ENCODE measurements at places on chromosomes 2 and 18. TPM values are rescaled to one million over a fixed set of nuclear protein-coding genes. Genes with fewer than 3 reads are reported as not detected.

DNA sequence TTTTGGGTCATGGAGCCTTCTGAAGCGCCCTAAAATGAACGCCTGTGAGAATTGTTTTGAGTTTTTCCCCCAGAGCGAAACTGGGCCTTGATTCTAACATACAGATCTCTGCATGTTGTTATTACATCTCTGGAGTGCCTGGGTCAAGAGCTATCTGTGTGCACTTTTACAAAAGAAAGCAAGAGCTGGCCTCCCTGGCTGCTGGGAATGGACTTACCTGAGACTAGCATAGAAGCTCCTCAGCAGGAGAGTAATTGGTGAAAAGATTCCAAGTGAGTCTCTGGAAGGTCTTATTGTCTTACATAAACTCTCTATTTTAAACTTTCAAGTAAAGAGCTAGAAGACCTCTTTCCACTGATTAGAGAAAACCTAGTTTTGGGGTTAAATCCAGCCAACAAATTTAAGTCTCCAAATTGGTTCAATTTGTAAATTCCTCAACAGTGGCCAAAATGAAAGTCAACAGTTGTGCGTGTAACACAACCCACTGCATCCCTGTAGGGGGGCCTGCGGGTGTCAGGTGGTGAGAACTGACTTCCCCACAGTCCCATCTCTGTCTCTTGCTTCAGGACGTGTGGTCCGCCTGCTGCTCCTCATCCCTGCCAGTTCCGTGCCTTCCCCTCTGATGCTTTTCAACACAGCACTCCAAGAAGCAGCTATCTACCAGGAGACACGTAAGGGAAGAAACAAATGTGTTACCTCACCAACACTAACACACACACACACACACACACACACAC lies 206.1 kb downstream of the SH3BP4 start:
- peak; percentile 54 for DNase-seq
- peaks cover 4% of the 10 kb centered on the region for H3K4me1 ChIP-seq
- H3K4me3 ChIP-seq = no peak overlapping the region
- no peaks in the 10 kb centered on the region for H3K36me3 ChIP-seq

DNA sequence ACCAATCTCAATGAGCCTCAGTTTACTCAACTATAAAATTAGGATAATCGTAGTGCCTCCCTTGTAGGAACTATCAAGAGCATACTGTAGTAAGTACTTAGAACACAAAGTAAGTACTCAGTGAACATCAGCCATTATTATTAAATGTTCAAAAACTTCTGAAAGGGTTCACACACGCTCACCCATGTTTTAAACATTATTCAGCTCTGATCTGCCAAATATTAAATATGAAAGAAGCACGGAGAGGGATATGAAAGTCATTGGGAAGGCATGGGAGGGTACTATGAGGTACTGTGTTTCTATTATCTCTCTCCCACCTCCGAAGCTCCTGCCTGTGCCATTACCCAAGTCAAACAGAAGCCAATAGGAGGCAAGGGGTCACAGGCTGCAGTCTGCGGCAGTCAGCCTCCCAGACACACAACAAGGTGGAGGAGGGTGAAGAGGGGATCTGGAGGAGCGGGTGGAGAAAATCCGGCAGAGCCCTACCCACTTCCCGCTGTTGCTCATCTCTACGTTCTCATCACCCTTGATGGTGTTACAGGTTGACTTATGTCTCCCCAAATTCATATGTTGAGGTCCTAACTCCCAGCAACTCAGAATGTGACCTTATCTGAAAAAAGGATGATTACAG lies 2.0 kb upstream of the TBC1D8 start:
- H3K27ac ChIP-seq = no peak overlapping the region
- H3K4me1 ChIP-seq = peaks cover 30% of the 10 kb centered on the region

- H3K36me3 ChIP-seq = peaks cover 5% of the 10 kb centered on the region
- peaks cover 12% of the 10 kb centered on the region for H3K4me1 ChIP-seq
- peak overlapping the region; percentile 86 for H3K27ac ChIP-seq
- H3K27me3 ChIP-seq = no peaks in the 10 kb centered on the region
- DNase-seq = peak; percentile 80
- peak overlapping the region; percentile 66 for H3K4me3 ChIP-seq
These were observed 84.1 kb upstream of the POMC start for GRCh38 chr2:25252291-25253152.

DNA sequence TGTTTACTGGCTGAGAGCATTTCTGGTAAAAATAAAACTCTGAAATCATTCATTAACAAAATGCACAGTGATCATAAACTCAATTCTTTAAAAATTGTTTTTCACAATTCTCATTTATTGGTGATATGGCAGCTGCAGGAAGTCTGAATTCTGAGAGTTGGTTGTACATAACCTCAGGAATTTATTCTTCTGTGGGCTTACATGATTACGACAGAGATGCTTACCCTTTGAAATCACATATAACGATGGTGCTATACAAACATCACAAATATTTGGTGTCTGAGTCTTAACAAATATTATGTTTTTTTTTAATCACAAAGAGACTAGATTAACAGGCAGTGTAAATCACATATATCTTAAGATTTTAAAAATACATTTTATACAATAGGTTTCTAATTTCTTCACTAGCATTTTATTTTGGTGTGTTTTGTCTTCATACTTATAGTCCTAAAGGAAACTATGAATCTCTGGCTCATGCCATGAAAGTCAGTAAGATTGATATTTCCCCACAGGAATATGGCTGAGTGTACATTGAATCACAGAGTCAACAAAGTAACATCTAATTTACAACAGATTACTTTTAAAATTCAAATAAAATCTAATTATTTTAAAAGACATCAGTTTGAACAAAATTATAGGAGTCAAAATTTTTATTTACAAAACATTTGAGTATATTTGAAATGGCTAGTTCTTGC lies 318.8 kb upstream of the THUMPD2 start:
- H3K27me3 ChIP-seq = no peaks in the 10 kb centered on the region
- H3K27ac ChIP-seq = no peak overlapping the region
- H3K36me3 ChIP-seq = no peaks in the 10 kb centered on the region
- no peak overlapping the region for H3K4me3 ChIP-seq
- peaks cover 4% of the 10 kb centered on the region for H3K4me1 ChIP-seq

GRCh38 chr18:13762690-13763439 lies 36.4 kb downstream of the RNMT start:
- H3K4me1 ChIP-seq = no peaks in the 10 kb centered on the region
- no peak overlapping the region for H3K27ac ChIP-seq
- no peak for DNase-seq

DNA sequence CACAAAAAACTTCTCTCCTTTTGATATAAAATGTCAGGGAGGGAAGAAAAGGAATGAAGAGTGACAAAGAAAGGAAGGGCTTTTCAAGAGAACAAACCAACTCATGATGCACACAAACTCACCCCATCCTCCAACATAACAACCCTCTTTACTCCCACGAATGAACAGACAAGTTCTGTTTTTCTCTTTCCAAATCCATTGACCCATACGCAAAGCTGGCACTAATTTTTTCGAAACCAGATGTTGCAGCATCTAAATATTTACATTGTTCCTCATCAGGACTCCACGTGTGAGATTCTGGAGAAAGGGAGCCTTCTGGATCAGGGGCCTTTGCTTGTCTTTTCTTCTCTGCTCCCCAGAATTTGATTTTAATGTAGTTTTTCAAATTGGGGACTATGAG lies 143.3 kb upstream of the BCL2L11 start:
- no peaks in the 10 kb centered on the region for H3K36me3 ChIP-seq
- no peak overlapping the region for H3K4me3 ChIP-seq
- H3K27me3 ChIP-seq = no peaks in the 10 kb centered on the region
- H3K27ac ChIP-seq = peak overlapping the region; percentile 0
- H3K4me1 ChIP-seq = no peaks in the 10 kb centered on the region
- DNase-seq = no peak

DNA sequence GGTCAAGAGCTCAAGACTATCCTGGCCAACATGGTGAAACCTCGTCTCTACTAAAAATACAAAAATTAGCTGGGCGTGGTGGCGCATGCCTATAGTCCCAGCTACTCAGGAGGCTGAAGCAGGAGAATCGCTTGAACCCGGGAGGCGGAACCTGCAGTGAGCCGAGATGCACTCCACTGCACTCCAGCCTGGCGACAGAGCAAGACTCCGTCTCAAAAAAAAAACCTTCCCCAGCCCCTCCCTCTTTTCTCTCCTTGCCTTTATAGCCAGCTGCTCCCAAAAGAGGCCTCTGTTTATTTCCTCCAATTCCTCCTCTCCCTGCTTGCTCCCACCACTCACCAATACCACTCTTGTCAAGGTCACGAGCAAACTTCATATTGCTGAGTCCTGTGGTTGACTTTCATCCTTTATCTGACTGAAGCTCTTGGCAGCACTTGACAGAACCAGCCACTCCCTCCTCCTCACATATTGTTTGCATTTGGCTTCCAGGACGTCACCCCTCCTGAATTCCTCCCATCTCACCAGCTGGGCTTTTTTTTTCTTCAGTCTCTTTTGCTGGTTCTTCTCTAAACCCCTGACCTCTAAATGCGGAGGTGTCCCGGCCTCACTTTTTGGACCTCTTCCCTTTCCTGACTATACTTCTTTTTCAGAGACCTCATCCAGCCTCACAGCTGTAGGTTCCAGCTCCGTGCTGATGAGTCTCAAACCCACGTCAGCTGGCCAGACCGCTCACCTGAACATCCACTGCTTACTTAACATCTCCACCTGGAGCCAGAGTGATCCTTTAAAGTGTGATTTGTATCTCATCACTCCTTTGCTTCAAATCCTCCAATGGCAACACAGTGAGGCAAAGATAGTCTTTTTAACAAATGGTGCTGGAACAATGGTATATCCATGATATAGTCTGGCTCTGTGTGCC lies 84.6 kb upstream of the CAB39 start:
- no peak overlapping the region for H3K27ac ChIP-seq
- no peaks in the 10 kb centered on the region for H3K27me3 ChIP-seq
- peaks cover 8% of the 10 kb centered on the region for H3K4me1 ChIP-seq
- DNase-seq = peak; percentile 21

The STON1 gene
- 18.4 TPM for total RNA-seq

The DNER gene
- total RNA-seq = 0.42 TPM

DNA sequence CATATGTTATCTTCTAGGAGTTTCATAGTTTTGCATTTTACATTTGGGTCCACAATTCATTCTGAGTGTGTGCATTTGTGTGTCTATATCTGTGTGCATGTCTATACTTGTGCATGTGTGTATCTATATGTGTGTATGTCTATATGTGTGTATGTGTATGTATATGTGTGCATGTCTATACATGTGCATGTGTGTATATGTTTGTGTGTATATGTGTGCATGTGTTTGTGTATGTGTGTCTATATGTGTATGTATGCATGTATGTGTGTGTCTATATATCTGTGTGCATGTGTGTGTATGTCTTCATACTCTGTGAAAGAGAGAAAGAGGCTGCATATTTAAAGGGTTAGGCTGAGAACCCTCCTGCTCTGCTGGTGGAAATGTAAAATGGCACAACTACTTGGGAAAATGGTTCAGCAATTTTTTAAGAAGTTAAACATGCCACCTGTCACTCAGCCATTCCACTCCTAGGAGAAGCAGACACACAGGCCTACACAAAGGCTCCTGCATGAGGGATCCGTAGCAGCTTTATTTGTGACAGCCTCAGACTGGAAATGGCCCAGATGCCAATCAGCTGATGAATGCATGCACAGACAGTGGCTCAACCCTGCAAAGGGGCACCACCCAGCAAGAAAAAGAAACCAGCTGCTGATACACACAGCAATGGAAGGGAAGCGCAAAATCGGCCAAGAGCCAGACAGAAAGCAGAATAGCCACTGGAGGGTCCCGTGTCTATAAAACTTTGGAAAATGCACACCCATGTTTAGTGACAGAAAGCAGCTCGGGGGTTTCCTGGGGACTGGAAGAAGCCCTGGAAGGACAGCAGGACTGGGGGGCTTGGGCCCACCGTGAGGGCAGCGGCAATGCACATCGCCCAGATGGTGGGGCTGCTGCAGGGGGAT lies 146.8 kb downstream of the SEPTIN10 start:
- peak overlapping the region; percentile 10 for H3K27ac ChIP-seq
- peak; percentile 77 for DNase-seq
- no peak overlapping the region for H3K4me3 ChIP-seq
- peaks cover 37% of the 10 kb centered on the region for H3K4me1 ChIP-seq

Data from thyroid gland (tissue), 4 donors.